Inflammatory macrophage (primary cell): ENCODE measurements at places on chromosomes 4 and X.
A peak's percentile ranks its signal among the peaks of the same experiment; 100 is the strongest.

DNA sequence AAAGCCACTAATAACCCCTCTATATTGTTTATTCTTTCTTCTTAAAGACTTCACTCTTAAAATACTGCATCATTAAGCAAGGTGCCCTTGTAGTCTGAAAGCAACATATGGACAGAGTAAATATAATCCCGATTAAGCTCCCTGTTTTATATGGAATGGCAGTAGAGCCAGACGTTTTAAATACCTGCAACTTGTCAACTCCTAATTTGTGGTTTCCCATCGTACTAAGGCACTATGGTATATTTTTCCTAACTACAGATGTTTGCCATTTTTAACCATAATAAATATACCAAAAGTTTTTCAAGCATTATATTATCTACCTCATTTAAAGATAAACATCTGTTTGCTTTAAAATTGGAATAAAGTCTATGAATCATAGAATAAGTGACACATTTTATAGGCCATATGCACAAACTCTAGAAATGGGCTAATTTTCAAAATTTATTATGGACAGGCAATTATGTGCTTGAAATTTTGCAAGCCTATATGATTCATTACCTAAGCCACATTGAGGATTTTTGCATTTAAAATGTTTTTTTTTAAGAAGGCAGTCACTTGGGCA lies 194.6 kb downstream of the FRMPD4 start:
- no peak for DNase-seq

GRCh38 chr4:113560579-113560978 lies 201.0 kb downstream of the CAMK2D start:
- peak; percentile 34 for DNase-seq

GRCh38 chrX:153588021-153588781 lies 10.7 kb downstream of the CCNQ start:
- DNase-seq = no peak

DNA sequence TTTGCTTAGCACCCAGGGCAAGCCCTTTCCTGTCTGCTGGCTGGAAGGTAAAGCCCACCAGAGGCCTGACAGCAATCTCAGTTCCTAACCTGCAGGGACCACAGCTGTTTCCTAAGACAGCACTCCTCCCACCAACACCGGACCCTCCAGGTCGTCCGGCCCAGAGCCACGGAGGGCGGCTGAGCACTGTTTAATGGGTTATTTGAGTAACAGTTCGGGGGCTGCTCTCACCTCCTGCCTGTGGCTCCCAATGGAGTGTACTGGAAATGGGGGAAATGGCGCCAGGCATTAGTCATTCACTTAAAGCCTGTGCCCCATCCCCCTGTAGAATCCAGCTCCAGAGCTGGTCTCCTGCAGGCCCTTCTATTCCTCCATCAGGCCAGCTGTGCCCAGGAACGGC lies 81.6 kb upstream of the ADRA2C start:
- no peak for DNase-seq

DNA sequence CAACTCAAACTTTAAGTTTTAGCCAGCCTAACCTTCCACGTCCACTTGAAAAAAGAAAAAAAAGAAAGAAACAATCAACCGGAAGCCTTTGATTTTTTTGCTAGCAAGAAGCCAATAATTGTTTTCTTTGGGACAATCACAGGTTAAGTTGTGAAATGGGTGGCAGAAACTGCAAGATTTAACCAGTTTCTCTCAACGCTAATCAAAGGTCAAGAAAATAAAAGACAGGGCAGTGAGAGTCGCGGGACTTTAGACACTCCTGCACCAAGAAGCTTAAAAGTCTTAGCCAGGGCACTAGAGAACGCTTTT lies 1.0 kb downstream of the ACSL1 start:
- DNase-seq = no peak

DNA sequence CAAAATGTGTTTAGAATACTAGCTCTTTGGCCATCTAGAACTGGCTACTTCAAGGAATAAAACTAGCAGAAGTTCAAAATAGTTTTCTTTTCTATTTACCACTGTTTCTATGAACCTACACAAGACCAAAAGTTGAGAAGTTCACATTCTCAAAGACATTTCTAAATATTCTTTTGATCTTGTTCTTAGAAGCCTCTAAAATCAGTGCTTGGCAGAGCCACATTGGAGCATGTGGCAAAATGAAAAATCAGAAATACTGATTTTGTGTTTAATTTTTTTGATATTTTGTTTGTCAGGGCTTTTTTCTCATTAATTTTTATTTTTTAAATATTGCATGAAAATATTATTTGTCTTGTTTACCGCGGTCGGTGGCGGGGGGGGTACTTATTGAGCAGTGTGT lies 853.8 kb upstream of the INTU start:
- no peak for DNase-seq

GRCh38 chr4:147533331-147533730 lies 52.4 kb downstream of the EDNRA start:
- DNase-seq = no peak

DNA sequence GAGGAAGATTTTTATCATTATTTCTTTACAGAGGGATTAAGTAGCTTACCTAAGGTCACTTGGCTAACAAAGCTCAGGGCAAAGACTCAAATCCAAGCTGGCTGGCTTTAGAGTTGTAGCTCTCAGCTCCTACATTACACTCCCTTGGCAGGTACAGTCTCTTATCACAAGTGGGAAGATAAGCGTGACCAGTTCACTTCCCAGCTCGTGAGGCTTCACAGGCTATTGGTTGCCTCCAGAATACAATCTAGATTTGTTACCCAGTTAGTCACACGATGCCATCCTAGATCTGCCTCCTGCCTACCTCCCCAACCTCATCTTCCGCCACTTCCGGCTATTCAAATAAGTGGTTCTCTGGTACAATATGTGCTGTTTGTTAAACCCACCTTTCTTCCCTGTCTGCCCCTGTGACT lies 3.7 kb downstream of the MMRN1 start:
- DNase-seq = no peak

- DNase-seq = no peak
Measured at GRCh38 chr4:55001538-55001937, 123.9 kb downstream of the KDR start.

- no peak for DNase-seq
Measured at GRCh38 chr4:95857761-95858160, 17.9 kb downstream of the PDHA2 start.

- no peak for DNase-seq
Measured at GRCh38 chr4:117783716-117784115, 250.6 kb upstream of the NDST3 start.

GRCh38 chr4:184807256-184807655 lies 18.5 kb downstream of the ACSL1 start:
- DNase-seq = no peak

DNA sequence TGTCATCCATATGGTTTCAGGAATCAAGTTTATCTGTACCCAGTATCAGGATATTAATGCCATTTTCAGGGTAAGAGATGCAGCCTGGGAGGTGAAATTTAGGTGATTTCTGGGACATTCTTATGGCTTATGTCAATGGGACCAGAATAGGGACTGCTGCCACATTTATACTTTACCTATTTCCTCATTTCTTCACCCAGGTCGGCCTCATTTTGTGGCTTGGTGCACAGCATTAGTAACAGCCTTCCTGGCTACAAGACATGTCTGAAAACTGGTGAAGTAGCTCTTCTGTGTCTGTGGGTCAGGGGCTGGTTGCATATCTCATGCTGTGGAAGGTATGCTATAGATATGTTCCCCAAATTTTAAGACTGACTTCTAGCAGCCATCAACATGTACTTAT lies 284.8 kb downstream of the AFF2 start:
- DNase-seq = no peak

DNA sequence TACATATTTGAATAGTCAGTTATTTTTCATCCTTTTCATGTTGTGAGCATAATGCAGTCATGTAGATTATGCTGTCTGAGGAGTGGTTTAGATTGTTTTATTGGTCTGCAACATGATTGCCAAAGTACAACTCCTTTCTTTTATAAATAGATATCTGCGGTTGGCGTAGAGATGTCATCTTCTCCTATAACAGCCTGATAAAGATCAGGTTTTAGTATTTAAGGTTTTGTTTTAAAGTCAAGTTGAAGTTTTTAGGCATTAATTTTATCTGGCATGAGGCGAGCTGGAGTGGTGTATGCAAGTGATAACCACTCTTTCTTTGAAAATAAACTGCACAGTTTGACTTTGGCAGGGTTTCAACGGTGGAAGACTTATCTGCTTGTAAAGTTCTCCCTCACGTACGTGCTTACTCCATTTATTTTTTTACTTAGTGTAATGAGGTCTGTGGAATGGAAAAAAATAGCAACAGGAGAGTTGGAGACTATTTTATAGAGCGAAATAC lies 126.3 kb downstream of the FBXO8 start:
- DNase-seq = no peak

GRCh38 chr4:184320631-184321030 lies 103.0 kb upstream of the ENPP6 start:
- no peak for DNase-seq

- no peak for DNase-seq
Measured at GRCh38 chr4:48692897-48693296, 87.2 kb downstream of the FRYL start.

DNA sequence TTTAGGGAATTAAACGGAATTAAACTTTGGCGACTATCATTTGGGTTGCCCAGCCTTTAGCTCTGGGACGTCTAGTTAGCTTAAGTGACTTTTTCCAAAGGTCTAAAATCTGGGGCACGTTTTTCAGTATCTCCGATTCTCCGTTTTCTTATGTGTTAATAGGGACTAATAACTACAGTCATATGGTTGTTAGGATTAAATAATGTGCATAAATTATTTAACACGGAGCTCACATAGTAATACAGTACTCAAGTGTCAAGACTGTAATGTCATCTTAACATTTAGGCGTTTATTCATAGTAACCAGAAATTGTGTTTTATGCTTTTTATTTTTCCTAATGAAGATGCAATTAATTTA lies 466 bp upstream of the CCNA2 start:
- no peak for DNase-seq

DNA sequence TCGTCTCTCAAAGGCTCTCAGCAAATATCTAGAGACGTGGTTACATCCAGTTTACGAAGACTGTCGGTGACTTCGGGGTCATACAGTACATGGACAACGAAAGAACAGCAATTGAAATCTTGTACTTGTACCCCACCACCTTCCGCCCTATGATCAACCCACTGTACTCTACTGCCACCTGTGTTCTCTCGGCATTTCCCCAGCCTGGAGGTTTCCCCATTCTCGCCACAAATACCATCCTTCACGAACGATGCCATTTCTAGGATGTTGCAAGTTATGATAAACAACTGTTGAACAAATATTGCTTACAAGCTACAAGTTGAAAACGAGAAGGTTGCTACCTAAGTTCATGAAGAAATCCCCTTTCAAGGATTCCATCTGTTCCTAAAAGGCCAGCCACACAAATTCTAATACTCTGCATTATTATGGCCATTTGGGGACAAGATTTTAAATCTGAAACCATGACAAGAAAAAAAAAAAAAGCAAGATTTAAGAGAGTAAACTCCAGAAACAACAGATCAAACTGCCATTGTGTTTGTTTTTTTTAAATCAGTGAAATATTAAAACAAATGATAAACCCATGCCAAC lies 1.6 kb downstream of the APBB2 start:
- peak; percentile 43 for DNase-seq

DNA sequence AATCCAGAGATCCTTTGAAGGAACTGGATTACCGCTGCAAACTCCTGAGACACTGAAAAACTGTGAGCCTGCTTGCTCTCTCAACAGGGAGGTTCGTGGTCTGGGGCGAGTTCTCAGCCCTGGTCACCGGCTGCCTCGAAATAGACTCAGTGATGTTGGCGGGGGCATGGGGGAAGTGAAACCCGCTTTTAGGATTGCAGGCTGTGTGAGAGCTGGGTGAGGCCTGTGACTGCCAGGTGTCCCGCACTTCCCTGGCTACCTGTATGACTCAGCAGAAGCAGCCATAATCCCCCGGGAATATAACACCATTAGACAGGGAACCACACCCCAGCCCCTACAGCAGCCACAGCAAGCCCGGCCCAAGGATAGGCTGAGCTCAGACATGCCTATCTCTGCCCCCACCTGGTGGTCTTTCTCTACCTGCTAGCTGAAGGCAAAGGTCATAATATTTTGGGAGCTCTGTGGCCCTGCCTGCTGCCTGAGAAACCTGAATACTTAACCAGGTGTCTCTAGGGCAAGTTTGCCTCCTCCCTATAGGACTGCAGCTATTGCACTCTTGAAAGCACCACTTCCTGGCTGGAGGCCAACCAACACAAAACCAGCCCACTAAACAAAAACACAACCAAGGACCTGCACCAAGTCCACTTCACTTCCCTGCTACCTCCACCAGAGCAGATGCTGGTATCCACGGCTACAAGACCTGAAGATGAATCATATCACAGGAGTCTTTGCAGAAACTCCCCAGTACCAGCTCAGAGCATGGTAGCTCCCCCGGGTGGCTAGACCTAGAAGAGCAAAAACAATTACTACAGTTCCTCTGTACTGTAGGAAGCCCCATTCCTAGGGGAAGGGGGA lies 202.0 kb downstream of the RRAGB start:
- DNase-seq = no peak

DNA sequence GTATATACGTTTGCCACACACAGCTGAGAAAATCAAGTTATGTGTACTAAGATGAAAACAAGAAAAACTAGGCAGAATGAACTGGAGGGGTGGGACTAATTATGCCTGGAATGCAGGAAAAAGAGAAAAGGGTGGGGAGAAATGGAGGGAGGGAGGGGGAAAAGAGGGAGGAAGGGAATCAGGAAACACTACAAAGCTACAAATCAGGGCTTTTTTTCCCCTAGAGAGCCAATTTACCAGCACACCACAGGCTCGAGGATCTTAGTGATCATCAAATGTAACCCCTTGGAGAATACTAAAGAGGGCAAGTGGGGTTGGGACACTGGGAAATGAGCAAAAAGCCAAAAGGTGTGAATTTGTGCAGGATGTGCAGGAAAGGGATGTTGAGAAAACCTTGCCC lies 451.9 kb downstream of the SMARCA1 start:
- DNase-seq = no peak

DNA sequence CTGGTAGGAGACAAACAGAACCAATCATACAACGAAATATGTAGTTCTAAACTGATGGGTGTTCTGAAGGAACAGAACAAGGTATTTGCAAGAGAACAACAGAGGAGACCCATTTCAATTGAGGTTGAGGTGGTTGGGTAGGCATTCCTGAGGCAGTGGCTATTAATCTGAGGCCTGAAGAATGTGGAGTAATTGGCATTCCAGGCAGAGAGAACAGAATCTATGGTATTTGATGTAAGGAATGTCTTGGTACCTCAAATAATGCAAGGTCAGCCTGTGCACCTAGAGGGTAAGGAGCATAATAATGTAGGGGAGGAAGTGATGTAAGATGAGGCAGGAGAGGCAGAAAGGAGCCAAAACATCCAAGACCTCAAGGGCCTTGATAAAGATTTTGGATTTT lies 109.5 kb upstream of the TEX13C start:
- no peak for DNase-seq
